ENCODE measurements at places on chromosomes 5 and 9. TPM values are rescaled to one million over a fixed set of nuclear protein-coding genes. Genes with fewer than 3 reads are reported as not detected.

The NUTM2G gene
- not detected for total RNA-seq

The LRRC14B gene
- not detected for total RNA-seq

The BAAT gene
- total RNA-seq = not detected

The QSOX2 gene
- 19.4 TPM for total RNA-seq

The SEMA5A gene
- total RNA-seq = 0.48 TPM

The CNTNAP3B gene
- total RNA-seq = not detected

The SERF1A gene
- 16.3 TPM for total RNA-seq

The CDH9 gene
- total RNA-seq = not detected

The CD180 gene
- 0.21 TPM for total RNA-seq

DNA sequence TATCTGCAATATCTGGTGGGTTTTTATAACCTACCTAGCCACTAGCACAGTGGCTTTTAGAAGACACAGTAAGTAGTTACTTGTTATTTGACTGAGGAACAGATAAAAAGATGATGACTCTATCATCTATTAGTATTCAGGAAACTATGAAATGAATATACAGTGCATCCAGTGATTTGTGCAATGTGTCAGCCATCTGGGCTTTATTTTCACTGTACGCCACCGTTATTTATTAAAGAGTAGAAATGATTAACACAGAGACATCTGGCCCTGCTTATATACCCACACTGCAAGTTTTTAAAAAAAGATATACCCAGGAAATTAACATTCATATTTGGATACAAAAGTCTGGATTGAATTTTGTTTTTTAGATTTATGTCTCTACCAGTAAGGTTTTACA is 408.4 kb downstream of the PDE4D start:
- no peak for DNase-seq
- peaks cover 14% of the 10 kb centered on the region for H3K4me1 ChIP-seq
- H3K4me3 ChIP-seq = no peak overlapping the region
- no peaks in the 10 kb centered on the region for H3K36me3 ChIP-seq
- peaks cover 4% of the 10 kb centered on the region for H3K27me3 ChIP-seq
- no peak overlapping the region for H3K27ac ChIP-seq

- DNase-seq = no peak
- H3K36me3 ChIP-seq = no peaks in the 10 kb centered on the region
- H3K4me1 ChIP-seq = no peaks in the 10 kb centered on the region
- no peak overlapping the region for H3K27ac ChIP-seq
- no peak overlapping the region for H3K4me3 ChIP-seq
Observed at GRCh38 chr5:104052558-104053352, 490.2 kb upstream of the NUDT12 start.

DNA sequence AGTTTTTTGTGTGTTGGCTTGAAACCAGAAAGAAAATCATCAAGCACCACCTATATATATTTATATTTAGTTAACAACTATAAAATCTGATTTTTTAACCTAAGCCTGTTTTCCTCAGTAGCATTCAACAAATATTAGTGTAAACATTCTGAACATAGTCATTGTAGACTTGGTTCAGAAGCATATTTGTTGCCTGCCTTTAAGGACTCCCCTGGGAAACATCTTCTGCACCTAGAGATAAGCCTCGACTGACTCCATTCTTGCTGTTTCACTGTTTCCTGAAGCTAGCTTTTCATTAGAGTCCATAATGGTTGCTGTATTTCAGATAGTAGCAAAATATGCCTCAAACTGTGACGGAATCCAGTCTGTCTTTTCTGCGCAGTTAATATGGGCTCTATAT is 123.5 kb downstream of the TRIO start:
- no peak overlapping the region for H3K4me3 ChIP-seq
- no peak overlapping the region for H3K27ac ChIP-seq
- peaks cover 6% of the 10 kb centered on the region for H3K4me1 ChIP-seq
- peaks cover 25% of the 10 kb centered on the region for H3K27me3 ChIP-seq
- no peaks in the 10 kb centered on the region for H3K36me3 ChIP-seq

DNA sequence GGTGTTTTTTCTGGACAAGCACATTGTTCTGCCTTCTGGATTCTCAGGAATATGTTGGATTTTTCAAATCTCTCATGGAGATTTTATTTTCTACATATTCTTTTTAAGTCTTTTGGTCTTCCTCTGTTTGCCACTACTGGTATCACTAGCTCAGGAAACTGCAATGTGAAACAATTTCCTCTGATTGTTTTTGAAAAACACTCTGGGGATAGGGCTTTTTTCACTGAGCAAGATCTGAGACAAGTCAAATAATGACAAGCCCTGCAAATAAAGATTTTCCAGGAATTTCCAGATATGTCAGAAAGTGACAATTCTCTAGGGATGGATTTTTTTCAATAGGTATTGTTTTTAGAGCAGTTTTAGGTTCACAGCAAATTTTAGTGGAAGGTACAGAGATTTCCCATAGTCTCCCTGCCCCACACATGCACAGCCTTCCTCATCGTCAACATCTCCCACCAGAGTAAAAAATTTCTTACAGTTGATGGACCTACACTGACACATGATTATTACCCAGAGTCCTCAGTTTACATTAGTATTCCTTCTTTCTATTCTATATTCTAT is 86.9 kb upstream of the TMEM161B start:
- no peak overlapping the region for H3K27ac ChIP-seq
- no peak for DNase-seq
- no peak overlapping the region for H3K4me3 ChIP-seq

GRCh38 chr5:21889581-21889980 is 963.6 kb downstream of the CDH12 start:
- H3K36me3 ChIP-seq = no peaks in the 10 kb centered on the region
- DNase-seq = no peak
- H3K27ac ChIP-seq = no peak overlapping the region
- no peaks in the 10 kb centered on the region for H3K27me3 ChIP-seq

- no peak for DNase-seq
- peaks cover 64% of the 10 kb centered on the region for H3K36me3 ChIP-seq
- H3K27me3 ChIP-seq = no peaks in the 10 kb centered on the region
- no peak overlapping the region for H3K4me3 ChIP-seq
- peaks cover 4% of the 10 kb centered on the region for H3K4me1 ChIP-seq
- H3K27ac ChIP-seq = no peak overlapping the region
Observed at GRCh38 chr5:141313711-141314110, 6.9 kb downstream of the TAF7 start.

GRCh38 chr5:76582230-76583162 is 40.7 kb downstream of the F2RL2 start:
- no peak overlapping the region for H3K4me3 ChIP-seq
- H3K27ac ChIP-seq = peak overlapping the region; percentile 66
- no peaks in the 10 kb centered on the region for H3K27me3 ChIP-seq
- peaks cover 6% of the 10 kb centered on the region for H3K36me3 ChIP-seq
- H3K4me1 ChIP-seq = peaks cover 27% of the 10 kb centered on the region

GRCh38 chr5:80962630-80963520 is 2.7 kb downstream of the RASGRF2 start:
- H3K27me3 ChIP-seq = peaks cover 6% of the 10 kb centered on the region
- DNase-seq = no peak
- no peaks in the 10 kb centered on the region for H3K36me3 ChIP-seq
- peak overlapping the region; percentile 50 for H3K4me3 ChIP-seq
- peaks cover 63% of the 10 kb centered on the region for H3K4me1 ChIP-seq

DNA sequence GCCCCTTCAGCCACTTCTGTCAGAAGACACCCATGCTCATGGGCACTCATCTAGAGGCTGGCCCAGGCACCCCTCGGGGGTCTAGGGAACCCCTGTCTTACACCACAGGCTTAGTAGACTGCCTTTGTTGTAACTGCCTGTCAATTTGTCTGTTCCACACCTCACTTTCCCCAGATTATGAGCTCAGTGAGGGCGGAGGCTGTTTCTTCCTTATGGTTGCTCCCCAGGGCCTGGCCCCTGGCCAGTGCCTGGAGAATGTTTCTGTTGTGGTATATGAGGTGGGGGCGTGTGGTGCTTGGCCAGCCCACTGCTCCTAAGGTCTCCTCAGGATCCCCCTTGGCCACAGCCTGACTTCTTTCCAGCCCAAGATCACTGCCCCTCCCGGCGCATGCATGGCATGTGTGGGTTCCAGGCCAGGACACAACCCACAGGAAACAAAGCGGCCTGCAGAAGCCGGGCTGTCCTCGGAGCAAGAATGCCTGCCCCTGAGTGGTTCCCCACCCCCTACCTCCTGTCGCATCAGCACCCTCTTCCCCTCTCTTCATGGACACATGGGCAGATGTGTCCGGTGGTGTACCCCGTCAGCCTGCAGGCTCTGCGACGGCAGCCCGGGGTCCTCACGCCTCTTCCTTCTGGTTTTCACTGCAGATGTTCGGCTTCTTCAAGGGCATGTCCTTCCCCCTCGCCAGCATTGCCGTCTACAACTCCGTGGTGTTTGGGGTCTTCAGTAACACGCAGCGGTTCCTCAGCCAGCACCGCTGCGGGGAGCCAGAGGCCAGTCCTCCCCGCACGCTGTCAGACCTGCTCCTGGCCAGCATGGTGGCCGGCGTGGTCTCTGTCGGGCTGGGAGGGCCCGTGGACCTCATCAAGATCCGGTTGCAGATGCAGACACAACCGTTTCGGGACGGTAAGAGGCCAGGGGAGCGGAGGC is 17.7 kb downstream of the SLC25A48 start:
- H3K36me3 ChIP-seq = no peaks in the 10 kb centered on the region
- DNase-seq = no peak
- H3K27me3 ChIP-seq = peaks cover 1% of the 10 kb centered on the region
- H3K4me3 ChIP-seq = no peak overlapping the region
- H3K4me1 ChIP-seq = no peaks in the 10 kb centered on the region
- H3K27ac ChIP-seq = no peak overlapping the region

DNA sequence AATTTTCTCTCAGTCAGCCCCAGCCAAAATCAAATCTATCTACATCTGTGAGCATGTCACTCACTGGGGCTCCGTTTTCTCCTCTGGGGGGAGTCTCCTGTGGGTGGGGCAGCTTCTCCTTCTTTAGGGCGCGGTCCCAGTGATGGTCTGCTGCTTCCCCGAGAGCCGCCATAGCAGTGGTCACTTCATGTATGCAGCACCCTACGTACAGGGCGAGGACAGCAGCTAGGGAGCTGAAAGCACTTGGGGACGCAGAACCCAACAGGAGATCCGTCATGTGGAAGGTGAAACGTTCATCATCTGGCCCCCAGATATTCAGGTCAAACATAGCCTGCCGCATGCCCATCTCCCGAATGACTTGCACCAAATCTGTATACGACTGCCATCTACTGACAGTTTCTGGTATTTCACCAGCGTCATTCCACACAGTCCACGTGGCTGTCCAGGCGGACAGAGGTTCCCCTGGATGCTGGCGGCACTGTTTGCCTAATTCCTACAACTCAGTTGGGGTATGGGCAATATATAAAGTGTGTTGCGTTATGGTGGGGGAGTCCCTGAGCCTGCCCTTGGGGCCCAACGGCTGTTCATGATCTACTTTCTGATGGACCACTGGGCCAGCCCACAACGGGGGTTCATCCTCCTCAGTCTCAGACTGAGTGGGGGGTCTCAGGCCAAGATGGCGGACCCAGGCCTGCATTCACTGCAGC is 795.0 kb downstream of the EFNA5 start:
- H3K27ac ChIP-seq = no peak overlapping the region
- H3K27me3 ChIP-seq = no peaks in the 10 kb centered on the region

GRCh38 chr5:75168026-75168735 is 68.5 kb downstream of the ANKRD31 start:
- no peak for DNase-seq
- no peaks in the 10 kb centered on the region for H3K4me1 ChIP-seq
- peaks cover 3% of the 10 kb centered on the region for H3K36me3 ChIP-seq
- no peak overlapping the region for H3K27ac ChIP-seq
